Substantia nigra (tissue), 51 donors: ENCODE measurements at places on chromosomes 7 and 10.

- DNase-seq = no peak
These were observed 33.3 kb downstream of the CDK14 start for GRCh38 chr7:90629297-90629918.

- no peak for DNase-seq
These were observed 195.7 kb upstream of the GPR26 start for GRCh38 chr10:123470336-123470921.

DNA sequence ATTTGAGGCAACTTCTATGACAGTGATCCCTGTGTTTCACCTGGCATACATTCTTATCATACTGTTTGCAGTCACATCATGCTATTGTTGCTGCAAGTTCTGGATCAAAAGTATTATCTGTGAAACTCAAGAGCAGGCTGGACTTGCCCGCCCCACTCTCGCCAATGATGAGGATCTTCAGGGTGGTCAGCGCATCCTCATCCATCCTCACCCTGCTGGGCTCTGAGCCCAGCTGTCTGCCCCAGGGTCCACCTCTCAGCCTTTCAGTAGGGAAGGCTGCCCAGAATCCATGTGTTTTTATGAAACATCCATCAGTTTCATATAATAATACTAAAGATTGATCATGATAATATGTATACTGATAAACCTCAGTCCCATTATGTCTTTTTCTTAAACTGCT, 55.4 kb upstream of the KIF5B start:
- DNase-seq = no peak

DNA sequence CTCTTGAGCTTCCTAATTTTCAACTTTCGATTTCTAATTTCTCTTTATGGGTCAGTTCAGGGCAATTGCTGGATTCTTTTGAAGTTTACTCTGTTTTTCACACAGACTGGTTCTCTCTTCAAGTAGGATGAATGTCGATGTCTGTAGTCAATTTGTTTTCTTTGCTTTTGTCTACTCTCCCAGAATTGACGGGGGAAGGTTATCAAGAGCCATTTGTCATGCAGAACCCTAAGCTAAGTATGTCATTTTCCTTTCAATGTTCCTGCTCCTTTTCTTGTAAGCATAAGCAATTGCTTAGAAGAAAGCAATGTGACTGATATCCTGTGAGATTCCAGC, 53.7 kb downstream of the SLC39A12 start:
- no peak for DNase-seq

DNA sequence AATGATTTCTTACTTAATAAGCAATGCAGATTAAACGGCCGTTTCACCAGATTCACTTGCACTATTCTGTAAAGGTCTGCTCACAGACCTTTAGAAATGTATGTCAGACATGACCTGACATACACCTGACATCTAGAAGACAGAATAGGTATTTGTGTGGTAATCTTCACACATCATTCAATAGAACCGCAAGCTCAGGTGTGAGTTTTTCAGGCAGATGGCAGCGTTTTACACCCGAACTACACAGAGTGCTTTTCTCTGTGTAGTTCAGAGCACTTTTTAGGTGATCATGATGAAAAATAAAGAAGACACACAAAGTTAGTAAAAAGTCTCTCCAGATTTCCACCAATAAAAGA, 63.2 kb downstream of the PRKCQ start:
- DNase-seq = no peak

- no peak for DNase-seq
These were observed 135.8 kb downstream of the RAMP3 start for GRCh38 chr7:45293295-45293942.

GRCh38 chr7:99272476-99273045, at the start of gene MYH16:
Gene MYH16, plus strand, starts transcription at chr7:99272839.
- no peak for DNase-seq

- DNase-seq = no peak
These were observed 8.7 kb downstream of the GNB2 start for GRCh38 chr7:100682228-100682741.
